Esophagus muscularis mucosa (tissue), 4 donors: ENCODE measurements at places on chromosomes 12 and 14. TPM values are rescaled to one million over a fixed set of nuclear protein-coding genes. Genes with fewer than 3 reads are reported as not detected.

Gene DNAL1
- 9.9 TPM for total RNA-seq

Gene KRT72
- total RNA-seq = not detected

Gene COX6A1
- 499 TPM for total RNA-seq

Gene LBHD2
- total RNA-seq = not detected

Gene GPR65
- 0.57 TPM for total RNA-seq

Gene ERP27
- total RNA-seq = not detected

Gene TSHR
- total RNA-seq = not detected

Gene C12orf60
- total RNA-seq = 2.1 TPM

Gene CHD8
- 56.1 TPM for total RNA-seq

Gene SLCO1B3
- total RNA-seq = not detected

Gene SMCO2
- not detected for total RNA-seq

Gene USP44
- total RNA-seq = 3.3 TPM

Gene MANSC4
- not detected for total RNA-seq

Gene GNB3
- 0.39 TPM for total RNA-seq

Gene C12orf54
- not detected for total RNA-seq

Gene PPP1R1A
- total RNA-seq = 6.2 TPM

Gene PRB2
- total RNA-seq = not detected

Gene DHRS4L2
- total RNA-seq = 19.5 TPM

Gene FSCB
- total RNA-seq = not detected

Gene GPRC5A
- total RNA-seq = 30.0 TPM

Gene POLE2
- not detected for total RNA-seq

Gene EXD2
- total RNA-seq = 31.5 TPM

Gene TMEM30B
- total RNA-seq = 2.2 TPM

Gene PLCZ1
- total RNA-seq = 0.83 TPM

Gene PDE3A
- 93.8 TPM for total RNA-seq

Gene RNASE7
- total RNA-seq = not detected

Gene CCDC184
- 2.5 TPM for total RNA-seq

Gene FAM90A1
- total RNA-seq = not detected

Gene REC8
- 5.9 TPM for total RNA-seq
